Stimulated activated CD8-positive, alpha-beta memory T cell treated with anti-CD3 and anti-CD28 coated beads, Interleukin-12 subunit alpha, Interleukin-12 subunit beta, amount 100 ng/mL, for 4 hours (primary cell): ENCODE measurements at places on chromosomes 16 and 17.

DNA sequence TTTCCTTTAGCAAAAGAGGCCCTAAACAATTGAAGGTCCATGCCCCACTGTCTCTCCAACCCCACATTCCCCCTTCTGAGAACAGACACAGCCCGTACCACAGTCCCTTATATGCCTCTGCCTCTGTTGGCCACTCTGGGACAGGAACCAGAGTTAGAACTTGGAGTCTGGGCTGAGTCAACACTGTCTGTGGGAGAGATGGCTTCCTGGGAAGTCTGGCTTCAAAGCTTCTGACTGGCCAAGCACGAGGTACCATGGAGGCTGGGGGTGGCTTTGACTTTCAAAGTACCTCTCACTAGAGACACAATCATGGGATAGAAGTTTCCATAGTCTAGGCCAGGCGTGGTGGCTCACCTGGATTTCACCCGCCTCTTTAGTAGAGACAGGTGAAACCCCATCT is 14.9 kb upstream of the SPOP start:
- no peak for DNase-seq

DNA sequence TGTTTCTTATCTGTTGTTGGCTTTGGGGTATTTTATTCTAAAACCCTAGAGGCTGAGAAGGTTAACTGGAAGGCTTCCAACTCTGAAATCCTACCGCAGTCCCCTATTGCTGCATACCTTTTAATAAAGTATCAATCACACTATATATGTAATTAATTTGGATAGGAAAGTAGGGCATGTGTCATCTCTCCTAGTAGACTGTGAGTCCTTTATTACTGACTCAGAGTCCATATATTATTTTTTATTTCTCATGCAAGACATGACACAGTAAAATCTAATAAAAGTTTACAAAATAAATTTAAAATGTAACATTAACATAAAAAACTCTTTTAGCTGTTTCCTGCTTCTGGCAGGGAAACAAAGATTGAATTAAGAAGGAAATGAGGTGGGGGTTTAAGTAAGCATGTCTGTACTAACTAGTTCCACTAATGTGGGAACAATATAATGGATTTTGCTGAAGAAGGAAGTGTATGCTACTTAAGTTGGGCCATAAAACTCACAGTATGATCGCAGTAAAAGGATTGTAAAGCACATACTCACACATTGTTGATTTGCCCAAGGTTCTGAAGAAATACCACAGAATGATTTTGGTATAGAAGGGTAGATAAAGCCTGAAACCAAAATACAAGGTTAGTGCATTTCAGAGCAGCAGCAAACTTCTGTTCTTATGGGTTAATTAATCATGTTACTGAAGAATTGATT is 97.6 kb upstream of the HLF start:
- no peak for DNase-seq

DNA sequence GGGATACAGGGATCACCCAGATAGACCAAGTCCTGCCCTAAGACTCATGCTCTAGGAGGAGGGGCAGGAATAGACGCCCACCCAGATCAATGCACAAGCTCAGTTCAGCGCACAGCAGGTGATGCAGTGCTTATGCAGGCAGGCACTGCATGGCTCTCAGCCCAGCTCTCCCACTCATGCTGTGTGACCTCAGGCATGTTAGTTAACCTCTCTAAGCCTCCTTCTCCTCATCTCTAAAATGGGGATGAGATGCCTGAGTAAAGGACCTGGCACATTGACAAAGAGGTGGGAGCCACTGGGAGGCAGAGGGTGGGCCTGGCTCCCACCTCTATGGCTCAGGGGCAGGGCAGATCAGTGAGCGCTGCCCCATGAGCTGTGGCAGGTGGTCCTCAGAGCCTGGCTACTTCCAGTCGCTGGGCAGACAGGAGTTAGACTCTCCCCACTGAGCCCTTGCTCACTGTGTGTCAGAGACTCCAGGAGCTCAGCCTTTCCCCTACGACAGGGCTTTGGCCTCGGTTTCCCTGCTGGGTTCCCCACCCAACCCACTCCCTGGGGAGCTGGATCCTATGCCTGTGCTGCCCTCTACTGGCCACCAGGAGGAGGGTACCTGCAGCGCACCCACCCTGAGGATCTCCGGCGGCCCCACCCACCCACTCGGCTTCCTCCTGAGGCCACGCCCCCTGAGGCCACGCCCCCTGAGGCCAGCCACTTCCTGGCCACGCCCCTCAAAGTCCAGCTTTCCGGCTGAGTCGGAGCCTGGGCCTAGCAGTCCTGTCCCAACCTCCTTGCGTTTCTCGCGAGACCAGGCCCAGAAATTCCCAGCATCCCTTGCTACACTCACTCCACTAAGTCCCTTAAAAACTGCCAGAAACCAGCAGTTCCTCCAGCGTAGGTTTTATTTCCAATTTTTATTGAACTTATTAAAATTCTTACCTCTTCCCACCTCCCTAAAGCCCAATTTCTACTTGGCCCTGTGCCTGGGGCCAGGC is 196.1 kb downstream of the GSG1L start:
- no peak for DNase-seq

- no peak for DNase-seq
Measured at GRCh38 chr17:32569171-32570080, 82.6 kb downstream of the CDK5R1 start.

DNA sequence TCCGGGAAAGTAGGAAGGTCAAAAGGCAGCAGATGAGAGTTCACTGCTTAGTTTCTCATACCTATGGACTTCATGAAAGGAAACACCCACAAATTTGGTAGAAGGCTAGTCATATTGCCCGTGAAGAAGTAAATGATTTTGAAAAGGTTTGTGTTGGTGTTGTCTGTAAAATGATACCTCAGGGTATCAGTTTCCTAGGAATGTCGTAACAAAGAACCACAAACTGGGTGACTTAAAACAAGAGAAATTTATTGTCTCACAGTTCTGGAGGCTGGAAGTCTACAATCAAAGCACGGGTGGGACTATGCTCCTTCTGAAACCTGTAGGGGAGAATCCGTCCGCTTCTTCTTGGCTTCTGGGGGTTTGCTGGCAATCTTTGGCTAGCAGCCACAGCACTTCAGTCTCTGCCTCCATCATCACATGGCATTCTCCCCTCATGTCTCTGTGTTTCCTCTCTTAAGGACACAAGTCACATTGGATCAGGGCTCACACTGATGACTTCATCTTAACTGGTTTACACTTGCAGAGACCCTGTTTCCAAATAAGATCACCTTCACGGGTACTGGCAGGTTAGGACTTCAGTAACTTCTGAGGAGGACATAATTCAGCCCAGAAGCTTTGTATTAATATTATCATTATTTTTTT is 2.0 kb upstream of the NAE1 start:
- no peak for DNase-seq

DNA sequence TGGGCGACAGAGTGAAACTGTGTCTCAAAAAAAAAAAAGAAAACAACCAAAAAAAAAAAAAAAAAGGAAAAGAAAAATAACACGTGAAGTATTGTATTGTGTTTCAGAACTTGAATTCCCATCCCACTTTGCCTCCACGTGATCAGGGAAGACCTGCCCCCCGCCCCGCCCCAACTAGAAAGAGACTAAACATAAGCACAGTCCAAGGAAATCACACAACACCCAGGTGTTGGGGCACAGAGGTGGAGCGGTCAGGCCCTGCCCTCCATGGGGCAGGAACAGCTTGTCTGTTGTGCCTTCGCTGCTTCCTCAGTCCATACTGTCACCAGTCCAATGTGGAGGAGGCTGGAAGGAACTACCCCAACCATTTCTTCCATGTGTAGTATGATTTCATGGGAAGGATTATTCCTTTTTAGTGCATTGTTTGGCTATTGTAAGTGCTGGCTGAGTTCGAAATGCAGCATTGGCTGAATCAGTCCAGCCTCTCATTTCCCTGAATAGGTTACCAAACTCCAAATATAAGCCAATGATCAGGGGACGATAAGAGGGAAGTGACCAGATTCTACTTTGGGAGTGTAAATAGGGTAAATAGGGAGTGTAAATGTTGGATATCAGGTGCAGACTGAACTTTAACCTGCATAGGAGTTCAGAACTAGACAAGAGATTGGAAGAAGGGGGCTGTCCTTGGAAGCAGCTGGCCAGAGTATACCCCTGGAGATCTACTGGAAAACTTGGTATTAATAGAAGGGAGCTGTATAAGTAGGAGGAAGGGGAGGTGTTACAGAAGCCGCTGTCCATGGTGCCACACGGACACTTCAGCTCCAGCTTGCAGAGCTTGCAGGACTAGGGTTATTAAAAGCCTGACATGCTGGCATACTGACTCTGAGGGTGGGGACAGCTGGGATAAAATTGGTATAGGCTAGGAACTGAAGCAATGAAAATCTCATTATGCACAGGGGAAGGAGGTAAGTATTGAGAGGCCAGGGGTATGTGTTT is 50.7 kb downstream of the TANGO6 start:
- no peak for DNase-seq

DNA sequence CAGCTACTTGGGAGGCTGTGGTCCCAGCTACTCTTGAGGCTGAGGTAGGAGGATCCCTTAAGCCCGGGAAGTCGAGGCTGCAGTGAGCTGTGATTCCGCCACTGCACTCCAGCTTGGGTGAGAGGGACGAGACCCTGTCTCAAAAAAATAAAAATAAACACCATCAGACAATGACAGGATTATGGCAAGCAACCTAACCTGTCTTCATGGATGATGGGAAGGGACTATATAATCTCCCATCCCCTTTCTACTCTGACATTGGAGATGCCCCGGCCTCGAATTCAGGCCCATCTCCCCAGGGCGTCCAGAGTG is 893 bp downstream of the TRIM25 start:
- DNase-seq, result no peak

DNA sequence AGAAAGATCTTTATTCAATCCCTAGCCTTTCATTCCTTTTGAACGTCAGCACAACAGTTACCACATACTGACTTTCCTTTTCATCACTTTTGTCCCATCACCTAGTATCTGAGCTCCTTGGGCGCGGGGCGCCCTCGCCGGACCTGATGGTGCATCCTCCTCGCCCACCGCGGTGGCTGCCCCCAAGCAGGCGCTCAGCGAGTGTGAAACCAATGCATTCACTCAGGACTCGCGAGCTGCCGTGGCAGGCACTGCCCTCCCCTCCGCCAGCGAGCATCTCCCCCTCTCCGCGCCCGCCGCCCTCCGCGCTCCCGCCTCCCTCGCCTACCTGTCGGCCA is 756 bp downstream of the KLHL11 start:
- no peak for DNase-seq

GRCh38 chr17:41894791-41895331 is 23.9 kb downstream of the ACLY start:
- no peak for DNase-seq

GRCh38 chr16:53305743-53306142 is 128.5 kb upstream of the RBL2 start:
- DNase-seq, result no peak

DNA sequence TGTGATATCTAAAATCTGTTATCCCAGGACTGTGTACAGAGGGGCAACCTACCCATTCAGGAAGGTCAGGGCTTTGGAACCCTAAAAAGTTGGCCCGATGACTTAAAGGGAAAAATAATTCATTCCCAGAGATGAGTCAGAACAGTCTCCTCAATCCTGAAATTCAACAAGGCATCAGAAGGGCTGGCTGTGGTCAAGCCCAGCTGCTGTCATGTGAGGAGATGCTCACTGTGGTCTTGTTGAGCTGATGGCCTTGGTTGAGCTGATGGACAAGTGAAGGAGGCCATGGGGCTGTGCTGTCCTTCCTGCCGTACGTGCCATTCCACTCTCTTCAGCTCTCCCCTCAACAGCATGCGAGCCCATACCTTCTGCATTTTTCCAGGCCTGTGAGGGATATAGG is 20.9 kb upstream of the DRG2 start:
- no peak for DNase-seq

DNA sequence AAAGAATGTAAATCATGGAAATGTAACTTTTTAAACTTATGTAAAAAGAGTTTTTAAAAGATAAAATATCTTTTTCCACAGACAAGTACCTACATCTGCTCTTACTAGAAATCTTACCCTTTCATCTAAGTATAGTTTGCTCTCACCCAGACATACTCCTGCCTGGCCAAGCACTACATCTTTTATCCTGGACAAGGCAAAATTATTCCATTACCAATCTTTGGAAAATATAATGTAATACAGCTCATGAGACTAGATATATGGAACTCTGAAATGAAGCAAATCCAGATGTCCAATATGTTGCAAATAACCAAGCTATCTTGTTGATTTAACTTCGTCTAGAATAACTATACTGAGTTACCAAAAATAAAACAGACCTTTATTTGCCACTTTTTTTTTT is 50.0 kb downstream of the VMP1 start:
- no peak for DNase-seq

DNA sequence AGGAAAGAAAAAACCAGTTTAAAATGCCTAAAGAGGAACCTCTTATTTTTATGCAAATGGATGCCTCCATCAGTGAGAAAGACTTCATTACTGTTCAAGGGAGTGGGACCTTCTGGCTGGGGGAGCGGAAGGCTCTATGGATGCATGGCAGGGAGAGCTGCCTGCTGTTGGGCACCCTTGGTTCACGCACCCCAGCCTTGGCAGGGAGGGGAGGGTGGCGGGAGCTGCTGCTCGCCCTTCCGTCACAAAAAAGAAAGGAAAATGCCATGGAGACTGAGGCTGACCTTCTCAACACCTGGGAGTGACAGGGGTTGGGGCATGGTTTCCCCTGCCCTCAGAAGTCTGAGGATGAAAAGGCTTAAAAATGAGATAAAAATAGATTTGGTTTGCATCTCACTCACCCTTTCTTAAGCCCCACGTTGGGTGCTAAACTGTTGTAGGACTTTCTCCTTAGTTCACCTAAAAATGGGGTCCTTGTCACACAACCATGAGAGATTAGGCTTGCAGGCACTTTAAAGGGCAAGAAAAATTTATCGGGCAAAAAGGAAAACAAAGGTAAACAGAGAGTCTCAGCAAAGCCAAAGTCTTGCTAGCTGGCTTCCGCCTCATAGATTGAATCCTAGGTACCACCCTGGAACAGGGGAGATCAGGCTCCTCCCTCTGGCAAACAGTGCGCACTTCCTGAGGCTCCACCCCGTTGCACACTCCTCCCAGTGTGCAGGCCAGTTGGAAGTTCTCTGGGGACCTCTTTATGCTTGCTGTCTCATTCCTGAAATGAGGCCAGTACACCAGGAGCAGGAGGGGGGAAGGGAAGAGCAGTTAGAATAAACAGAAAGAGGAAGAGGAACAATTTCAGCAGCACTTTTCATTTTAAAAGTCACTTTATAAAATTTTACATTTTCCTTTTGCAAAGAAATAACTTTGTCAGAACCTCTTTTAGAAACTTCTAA is 31.6 kb downstream of the PHKB start:
- DNase-seq, result no peak
